ENCODE measurements at places on chromosomes 1 and 21.

- DNase-seq = peak; percentile 48
Measured at GRCh38 chr21:33848249-33848953, 67.2 kb downstream of the ATP5PO start.

DNA sequence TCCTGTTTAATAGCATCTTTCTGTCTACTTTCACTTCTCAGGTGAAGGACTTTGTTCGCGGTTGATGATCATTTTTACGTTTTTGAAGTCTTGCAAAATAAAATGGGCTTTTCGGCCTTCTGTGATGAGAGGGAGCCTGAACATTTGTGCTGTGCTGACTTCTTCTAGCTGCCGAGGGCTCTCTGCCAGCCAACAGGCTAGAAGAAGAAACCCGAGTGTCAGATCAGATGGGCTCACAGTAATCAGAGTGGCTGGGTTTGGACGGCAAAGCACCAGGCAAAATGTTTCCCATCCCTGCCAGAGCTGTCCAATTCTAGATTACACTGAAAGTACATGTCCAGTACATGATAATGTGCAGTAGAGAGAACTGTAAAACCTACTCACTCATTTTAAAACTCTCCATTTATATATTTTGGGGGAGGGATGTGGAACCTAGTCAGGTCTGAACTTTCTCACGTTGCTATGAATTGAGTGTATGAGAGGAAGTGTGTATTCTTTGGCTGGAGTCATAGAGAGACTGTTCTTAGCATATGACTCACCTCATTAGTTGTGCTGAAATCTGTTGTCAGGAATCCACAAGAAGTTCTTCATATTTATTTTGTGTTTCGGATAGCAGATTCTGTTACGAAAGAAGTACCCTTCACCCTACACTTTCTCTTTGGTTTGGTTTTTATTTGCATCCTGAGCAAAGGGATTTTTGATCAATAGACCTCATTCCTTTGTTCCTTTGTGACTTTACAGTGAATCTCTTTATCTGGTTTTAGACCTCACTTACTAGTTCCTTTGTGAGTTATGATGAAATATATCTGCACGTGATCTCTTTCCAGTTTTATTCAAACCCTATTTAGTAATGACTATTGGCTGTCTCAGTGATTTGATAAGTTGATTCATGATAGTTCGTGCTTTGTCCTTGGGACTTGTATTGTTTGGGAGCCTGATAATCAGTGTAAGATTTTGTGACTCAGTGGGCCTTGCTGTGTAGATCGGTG lies 4.8 kb downstream of the ATP1A1 start:
- DNase-seq = peak; percentile 33

DNA sequence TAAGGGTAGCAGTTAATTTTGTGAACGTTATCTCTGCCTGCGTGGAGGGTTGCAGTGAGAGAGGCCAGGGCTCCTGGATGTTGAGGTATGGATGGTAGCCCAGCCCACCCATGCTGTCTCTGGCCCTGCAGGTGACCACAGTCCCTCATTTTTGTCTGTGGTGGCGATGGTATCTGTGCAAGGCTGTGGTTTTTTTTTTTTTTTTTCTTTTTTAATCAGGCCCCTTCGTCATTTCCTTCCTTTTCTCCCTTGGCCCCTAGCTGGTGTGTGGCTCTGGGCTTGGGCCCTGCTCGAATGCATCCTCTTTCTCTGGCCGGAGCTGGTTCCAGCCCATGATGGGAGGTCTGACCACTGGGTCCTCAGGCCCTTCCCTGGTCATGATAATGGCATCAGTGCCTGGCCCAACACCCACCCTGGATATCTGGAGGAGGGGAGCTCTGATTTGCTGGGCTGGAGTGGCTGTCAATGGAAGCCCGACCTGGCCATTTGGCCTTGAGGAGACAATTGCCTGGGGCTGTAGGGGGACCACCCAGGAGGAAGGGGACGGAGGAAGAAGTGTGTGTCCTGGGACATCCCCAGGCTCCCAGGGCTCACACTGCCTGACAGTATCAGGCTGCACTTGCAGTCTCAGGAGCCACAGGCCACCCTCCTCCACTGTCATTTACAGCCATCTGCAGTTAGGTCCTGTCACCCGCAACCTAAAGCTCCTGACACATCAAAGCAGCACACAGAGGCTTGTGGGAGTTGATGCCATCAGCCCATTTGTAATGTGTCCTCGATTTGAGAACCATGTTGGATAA lies 8.1 kb upstream of the RNF187 start:
- no peak for DNase-seq

GRCh38 chr1:27931759-27932158 lies 3.0 kb upstream of the SMPDL3B start:
- no peak for DNase-seq

GRCh38 chr21:34537838-34538237 lies 25.8 kb upstream of the KCNE1 start:
- no peak for DNase-seq

GRCh38 chr1:67347688-67348472 lies 40.2 kb downstream of the IL12RB2 start:
- DNase-seq = peak; percentile 68

DNA sequence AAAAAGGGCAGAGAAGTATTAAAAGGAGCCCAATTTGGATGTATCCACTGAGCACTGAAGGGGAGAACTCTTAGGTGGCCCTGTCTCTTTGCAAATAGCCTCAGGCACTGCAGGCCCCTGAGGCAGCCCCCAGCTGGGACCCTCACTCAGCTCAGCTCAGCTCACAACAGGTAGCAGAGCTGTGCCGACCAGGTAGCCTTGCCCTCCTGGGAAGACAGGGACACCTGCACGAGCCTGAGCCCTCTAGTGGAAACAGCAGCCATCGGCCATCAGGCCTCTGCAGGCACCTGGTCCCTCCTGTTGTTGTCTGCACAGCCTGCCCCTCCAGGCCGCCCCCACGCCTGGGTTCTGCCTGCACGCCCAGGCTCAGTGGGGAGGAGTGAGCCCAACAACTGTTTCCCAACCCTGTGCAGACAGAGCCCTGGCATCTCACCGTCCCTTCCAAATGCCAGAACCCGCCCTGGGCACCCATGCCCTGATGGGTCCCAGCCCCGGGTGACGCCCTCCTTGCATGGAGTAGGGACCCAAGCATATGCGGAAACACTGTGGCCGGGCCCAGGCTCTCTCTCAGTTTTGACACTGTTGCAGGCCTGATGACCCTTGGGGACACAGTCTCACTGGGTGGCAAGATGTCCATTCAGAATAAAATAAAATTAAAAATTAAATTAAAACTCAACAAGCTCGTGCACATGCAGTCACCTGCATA lies 60.0 kb upstream of the AJAP1 start:
- DNase-seq = peak; percentile 16

GRCh38 chr1:226335661-226336060 lies 26.7 kb upstream of the LIN9 start:
- no peak for DNase-seq

- no peak for DNase-seq
Measured at GRCh38 chr1:97034651-97035050, 313.1 kb downstream of the PTBP2 start.

DNA sequence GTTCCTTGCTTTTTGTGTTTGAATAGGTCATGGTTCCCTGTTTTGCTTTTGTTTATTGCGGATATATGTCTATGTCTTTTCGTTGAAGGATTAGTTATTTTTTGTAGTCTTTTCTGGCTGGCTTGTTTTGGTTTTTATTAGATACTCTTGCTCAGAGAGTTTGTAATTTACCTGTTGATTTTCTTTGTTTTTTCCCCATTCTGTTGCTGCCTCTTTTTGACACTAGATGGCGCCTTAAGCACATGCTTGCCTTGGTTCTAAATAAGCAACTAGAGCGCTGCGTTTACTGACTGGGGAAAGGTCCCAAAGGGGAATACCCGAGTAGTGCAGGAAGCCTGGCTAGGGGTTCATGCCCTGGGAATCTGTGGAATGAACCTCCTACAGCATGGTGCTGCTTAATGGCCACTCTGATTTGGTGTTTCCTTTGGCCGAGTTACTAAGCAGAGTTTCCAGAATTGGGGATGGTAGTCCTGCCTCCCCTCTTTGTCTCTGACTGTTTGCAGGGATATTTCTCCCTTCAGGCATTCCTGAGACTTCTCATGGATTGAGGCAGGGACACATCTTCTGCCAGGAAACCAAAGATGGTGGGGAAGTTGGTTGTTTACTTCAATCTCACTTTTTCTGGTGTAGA lies 143.2 kb downstream of the PTPRU start:
- DNase-seq = no peak

GRCh38 chr1:210099921-210100320 lies 132.7 kb upstream of the SERTAD4 start:
- no peak for DNase-seq

GRCh38 chr21:41167348-41168342 lies at the start of gene BACE2:
Gene BACE2, plus strand, starts transcription at chr21:41168160. Its CDS starts 104 bp downstream, at chr21:41168264.
- peak; percentile 73 for DNase-seq

DNA sequence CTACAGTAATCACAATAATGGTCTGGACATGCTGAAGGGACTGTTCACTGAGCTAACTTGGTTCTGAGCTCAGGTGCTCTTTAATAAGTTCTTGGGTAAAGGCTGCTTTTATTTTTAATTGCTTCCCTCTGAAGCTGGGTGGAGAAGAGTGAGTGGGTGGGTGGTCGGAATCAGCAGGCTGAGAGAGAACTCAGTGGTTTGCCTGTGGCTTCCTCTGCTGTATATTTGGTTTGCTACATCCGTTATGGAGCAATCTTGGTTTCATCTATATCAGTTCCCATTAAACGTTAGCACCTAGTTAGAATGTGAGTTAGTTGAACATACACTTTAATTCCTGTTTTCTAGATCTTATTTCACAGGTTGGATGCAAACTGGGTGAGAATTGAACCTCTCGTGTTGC lies 23.3 kb downstream of the CNIH4 start:
- DNase-seq = no peak

DNA sequence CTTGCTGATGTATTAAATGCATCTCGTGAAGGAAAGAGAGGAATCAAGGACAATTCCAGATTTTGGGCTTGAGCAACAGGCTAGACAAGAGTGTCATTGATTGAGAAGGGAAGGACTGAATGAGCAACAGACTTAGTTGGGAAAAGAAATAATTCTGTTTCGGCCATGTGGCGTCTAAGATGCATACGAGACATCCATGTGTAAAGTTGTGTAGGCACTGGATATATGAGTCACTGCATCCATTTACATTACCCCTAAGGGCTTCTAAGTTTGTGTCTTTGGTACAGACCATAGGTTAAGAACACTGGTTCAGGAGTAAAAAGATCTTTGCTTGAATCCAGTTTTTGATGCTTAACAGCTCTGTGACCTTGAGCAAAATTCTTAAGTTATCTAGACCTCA lies 307.0 kb upstream of the SGIP1 start:
- no peak for DNase-seq

- DNase-seq = no peak
Measured at GRCh38 chr1:47188791-47189785, 748 bp downstream of the PDZK1IP1 start.

DNA sequence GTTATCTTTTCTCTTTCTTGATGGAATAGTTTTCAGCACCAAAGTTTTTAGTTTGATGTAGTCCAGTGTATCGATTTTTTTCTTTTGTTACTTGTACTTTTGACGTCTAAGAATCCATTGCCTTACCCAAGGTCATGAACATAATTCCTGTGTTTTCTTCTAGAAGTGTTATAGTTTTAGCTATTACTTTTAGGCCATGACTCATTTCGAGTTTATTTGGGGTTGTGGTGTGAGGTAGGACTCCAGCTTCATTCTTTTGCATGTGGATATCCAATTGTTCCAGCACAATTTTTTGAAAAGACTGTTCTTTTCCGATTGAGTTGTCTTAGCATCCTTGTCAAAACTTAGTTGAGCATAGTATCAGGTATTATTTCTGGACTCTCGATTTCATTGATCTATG lies 79.4 kb upstream of the SELENON start:
- DNase-seq = no peak

GRCh38 chr21:19228226-19228625 lies 824.6 kb upstream of the TMPRSS15 start:
- DNase-seq = no peak

DNA sequence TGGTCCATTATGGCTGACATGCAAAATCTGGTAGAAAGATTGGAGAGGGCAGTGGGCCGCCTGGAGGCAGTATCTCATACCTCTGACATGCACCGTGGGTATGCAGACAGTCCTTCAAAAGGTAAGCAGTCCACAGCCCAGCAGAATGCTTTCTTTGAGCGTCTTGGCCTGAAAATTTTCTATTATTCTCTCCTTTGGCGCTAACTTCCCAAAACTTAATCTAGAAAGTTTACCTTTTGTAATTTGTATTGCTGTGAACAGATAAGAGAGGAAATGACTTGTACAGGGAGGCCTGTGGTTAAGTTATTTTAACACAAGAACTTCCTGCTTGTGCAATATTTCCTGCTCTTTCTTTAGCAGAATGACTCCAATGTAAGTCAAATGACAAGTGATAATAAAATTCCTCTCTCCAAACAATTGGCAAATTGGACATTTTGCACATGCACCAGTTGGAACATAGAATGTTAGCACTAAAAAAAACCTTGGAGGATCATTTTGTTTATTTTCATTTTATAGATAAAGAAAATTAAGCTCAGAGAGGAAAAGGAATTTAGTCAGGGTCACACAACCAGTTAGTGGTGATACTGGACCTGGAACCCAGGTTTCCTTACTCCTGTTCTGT lies 18.9 kb downstream of the CAP1 start:
- DNase-seq = no peak

- peak; percentile 79 for DNase-seq
Measured at GRCh38 chr1:244050835-244051444, at the start of gene ZBTB18. Gene ZBTB18, plus strand, starts transcription at chr1:244051283. Its CDS starts 149 bp downstream, at chr1:244051432.

GRCh38 chr1:18691648-18692047 lies 61.0 kb downstream of the PAX7 start:
- no peak for DNase-seq

DNA sequence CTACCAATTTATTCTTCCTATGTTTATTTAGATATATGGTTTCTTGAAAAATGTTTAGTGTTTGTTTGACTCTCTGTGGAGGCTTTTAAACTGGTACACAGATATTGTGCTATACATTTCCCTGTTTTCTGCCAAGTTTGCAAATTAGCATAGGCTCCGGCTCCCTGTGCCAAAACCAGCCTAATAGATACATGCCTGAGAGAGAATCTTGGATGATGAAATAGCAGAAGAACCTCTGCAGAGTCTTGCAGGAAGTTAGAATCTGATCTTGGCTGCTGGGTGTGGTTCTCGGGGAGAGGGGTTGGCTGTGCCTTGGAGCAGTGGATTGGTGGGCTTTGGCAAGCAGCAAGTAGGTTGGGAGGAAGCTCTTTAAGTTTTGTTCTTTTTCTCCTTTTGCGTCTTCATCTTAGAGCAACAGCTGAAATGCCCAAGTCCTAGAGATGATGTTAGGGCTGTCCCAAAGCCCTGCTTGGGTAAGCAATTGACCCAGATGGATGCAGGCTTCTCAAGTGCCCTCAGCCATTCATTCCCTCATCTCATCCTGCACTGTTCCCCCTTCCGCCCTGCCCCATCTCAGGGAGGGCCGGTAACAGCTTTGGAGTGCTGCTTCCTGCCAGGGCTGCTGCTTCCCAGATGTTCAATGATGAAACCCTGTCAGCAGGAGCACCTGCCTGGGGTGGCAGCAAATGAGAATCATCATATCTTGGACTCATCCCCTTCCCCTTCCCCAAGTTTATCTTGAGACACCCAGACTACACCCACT lies 9.3 kb downstream of the PLA2G2A start:
- DNase-seq = no peak
